ENCODE measurements at places on chromosomes 4 and X.

DNA sequence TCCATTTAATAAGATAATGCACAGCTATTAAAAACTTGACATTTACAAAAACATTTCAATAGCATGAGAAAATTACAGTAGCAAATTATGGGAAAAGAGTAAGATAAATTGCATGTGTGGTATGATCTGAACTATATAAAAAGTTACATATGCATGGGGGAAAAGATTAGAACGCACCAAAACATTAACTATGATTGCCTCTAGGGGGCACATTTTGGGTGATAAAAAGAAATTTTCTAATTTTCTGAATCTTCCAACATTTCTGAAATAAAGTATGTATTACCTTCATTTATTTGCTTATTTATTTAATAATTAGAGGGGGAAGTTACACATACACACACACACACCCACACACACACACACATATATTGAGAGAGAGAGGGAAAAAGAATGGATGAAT is 19.6 kb upstream of the KDM5C start:
- no peak for DNase-seq

DNA sequence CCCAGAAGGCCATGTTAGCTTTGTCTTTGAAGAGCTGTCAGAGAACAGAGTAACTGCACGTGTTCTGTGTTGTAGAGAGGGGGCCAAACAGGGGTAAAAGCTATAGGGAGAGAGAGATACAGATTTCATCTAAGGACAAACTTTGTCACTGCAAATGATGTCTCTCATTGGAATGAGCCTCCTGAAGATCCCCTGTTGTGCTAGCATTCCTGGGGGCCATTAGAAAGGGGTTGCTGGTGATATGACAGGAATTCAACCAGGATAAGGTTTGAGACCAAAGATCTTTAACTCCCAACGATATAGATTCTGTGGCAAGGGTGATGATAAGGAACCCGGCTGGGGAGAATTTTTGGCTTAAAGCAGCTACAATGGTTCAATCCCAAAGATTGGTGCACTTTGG is 16.8 kb downstream of the MID1 start:
- DNase-seq, result no peak

DNA sequence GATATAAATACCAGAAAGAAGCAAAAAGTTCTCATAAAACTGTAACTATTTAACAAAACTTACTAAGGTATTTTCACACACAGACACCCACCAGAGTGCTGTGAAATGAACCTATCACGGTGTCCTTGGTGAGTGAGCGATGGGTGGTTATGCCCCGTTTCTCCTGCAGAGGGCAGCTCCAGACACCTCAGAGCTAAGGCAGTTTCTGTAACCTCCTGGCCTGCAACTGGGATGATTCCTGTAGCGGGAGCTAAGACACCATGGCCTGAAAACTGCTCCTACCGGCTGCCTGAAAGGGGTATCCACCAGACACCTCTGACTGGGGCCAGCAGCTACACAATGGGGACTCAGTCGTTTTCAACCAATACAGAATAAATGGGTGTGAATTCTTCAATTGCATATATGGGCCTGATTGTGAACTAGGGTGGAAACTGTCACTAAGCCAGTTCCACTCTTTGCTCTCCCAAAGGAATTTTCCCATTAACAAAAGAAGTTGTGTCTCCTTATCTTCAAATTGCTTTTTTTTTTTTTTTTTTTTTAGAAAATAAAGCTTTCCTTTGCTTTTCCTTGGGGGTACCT is 2375.8 kb upstream of the TENM3 start:
- DNase-seq, result no peak

- no peak for DNase-seq
Observed at GRCh38 chr4:179071131-179071530, 1628.9 kb upstream of the AGA start.

- no peak for DNase-seq
Observed at GRCh38 chr4:3423952-3424351, 17.8 kb upstream of the HGFAC start.

DNA sequence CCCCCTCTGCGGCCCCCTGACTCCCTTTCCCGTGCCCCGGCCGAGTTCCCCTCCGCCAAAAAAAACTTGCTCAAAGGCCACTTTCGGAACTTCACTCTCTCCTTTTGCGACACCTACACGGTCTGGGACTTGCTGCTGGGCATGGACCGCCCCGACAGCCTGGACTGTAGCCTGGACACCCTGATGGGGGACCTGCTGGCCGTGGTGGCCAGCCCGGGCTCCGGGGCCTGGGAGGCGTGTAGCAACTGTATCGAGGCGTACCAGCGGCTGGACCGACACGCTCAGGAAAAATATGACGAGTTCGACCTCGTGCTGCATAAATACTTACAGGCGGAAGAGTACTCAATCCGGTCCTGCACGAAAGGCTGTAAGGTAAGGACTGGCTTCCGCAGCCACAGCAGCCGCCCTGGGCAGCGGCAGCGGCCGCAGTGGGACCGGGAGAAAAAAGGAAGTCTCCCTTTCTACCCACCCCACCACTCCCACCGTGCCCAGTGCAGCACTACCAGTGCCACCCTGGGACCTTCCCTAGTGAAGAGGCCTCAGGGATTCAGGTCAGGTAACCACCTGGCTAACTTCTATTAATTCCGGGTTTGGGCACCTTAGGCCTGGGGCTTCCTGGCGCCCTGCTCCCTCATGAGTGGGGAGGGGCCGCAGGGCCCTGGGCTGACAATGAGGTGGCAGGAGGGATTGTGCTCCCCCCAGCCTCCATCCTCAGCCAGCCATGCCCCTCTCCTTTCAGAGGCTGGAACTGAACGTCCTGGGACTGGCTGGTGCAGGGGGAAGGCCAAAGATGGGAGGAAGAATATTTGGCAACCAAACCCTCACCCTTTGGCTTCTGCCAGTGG is 1.9 kb downstream of the NALF2 start:
- DNase-seq, result no peak

DNA sequence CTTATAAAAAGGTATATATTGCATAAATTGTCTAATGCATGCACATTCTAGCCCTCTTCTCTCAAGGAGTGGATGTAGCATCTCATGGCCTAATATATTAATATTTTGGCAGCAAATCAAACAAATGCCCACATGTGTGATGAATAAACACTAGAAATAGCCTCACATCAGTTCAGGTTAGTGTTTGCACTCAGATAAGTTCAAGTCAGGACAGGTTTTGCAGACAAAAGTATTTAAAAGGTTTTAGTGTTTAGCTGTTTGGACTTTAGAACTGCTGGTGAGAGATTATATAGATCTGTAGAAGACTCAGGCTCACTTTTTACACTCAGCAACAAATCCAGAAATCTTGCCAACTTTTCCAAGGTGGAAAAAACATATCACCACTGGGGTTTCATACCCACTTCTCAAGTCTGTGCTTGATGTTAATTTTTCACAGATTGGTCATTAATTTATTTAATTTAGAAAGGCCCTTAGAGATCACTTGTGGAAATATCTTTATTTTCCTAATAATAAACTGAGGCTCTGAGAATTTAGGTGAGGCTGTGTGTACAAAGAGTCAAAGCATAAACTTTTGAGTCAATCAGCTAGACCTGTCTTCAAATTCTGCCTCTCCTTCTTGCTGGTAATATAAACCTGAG is 362.6 kb downstream of the GASK1B start:
- no peak for DNase-seq

GRCh38 chrX:41518127-41518840 is 71.1 kb downstream of the NYX start:
- DNase-seq, result no peak

- no peak for DNase-seq
Observed at GRCh38 chrX:98057176-98057575, 1173.5 kb downstream of the RPA4 start.

- no peak for DNase-seq
Observed at GRCh38 chrX:88558421-88558820, 188.6 kb upstream of the CPXCR1 start.

DNA sequence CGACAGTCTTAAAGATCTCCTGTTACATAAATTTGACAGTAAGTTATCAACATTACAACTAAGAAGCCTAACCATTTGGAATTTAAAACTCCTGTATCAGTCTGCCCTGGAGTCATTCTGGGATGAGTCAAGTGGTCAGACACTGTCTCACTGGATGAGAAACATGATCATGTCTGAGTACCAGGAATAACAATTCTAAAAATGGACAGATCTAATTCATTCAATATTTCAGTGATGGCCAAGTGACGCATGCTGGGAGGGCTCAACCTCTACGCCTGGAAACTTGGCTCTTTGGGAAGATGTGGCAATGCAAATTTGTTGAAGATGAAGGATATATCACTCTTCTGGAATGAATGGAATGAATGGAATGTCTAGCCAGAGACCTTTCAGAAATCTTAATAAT is 1427.2 kb downstream of the STIM2 start:
- DNase-seq, result no peak

GRCh38 chr4:178322524-178323183 is 880.4 kb upstream of the AGA start:
- no peak for DNase-seq

GRCh38 chr4:6180841-6181631 is 19.3 kb downstream of the JAKMIP1 start:
- DNase-seq, result no peak

- DNase-seq, result no peak
Observed at GRCh38 chr4:107155366-107155765, 119.3 kb upstream of the DKK2 start.

DNA sequence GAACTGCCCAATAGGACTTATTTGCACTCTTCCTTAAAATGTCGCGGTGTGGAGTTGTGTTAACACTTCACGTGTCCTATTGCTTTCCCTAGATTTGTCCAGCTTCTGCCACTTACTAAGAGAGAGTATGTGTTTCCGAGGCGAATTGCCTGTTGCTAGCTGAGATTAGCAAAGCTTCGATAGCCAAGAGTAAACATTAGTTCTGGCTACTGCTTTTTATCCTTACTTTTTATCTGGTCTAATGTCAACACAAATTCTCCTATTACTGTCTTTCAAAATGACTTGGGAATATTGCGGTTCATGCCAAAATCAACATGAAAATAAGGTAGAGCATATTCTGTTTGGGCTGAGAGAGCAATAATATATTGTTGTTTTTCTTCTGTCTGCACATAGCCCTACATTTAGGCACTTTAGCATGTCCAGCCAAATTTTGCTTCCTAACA is 90.4 kb upstream of the VEGFC start:
- DNase-seq, result no peak

DNA sequence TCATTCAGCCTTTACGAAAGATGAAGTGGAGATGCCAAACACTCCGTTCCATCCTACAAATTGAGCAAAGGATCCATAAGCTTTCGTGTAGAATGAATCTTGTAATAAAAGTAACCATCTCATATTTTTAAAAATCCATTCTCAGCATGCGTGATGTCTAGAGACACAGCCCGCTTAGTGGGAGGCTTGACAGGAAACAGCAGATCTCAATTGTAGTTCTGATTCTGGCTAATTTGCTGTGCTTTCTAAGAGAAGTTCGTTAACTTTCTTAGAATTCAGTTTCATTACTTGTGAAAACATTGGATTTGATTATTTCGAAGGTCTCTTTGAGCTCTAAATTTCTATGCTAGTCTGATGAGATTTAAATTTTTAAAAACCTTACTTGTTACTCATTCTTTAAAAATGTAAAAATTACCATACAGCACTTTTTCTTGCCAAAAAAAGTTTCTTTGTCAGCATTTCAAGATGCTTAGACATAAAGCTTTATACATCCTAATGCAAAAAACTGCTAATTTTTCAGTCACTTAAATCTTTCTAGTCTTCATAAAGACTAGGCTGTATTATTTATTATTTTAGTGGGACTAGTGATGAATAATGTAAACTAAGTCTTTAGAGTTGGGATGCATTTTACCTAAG is 66.9 kb upstream of the NEIL3 start:
- no peak for DNase-seq

DNA sequence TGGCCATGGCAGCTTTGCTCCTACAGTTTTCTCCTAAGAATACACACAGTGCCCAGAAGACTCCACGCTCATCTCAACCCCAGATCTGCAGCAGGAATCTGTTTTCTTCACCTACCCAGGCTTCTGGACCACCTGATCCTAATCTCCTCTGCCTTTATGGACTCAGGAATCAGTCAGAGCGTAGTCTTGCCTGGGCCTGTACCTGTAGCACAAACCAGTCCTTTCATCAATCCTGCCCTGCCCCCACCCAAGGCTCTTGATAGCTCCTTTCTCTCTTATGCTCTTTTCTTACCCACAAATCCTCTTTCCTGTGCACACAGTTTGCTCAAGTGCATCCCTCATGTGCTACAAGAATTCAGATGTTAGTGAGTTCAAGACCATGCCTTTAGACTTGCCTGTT is 89.7 kb downstream of the ZNF718 start:
- DNase-seq, result no peak

GRCh38 chr4:162408309-162408708 is 244.5 kb upstream of the FSTL5 start:
- DNase-seq, result no peak

GRCh38 chrX:71067712-71068043 is 456 bp downstream of the SNX12 start:
- DNase-seq, result no peak

DNA sequence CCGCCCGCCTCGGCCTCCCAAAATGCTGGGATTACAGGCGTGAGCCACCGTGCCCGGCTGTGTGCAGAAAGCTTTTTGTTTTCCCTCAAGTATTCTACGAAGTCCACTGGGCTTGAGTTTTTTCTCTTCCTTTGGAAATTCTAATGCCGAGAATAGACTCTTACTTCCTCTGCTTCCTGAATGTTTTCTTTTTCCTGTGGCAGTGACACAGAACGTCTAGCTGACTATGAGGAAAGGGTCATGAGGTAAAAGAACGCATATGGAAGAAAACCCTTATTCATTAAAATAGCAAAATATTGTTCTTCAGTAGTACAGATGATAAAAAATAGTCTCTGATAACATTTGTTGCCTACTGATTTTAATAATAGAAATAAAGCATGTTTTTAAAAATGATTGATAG is 4.9 kb upstream of the SLC25A4 start:
- DNase-seq, result no peak

GRCh38 chr4:31702326-31702725 is 982.2 kb downstream of the PCDH7 start:
- no peak for DNase-seq

DNA sequence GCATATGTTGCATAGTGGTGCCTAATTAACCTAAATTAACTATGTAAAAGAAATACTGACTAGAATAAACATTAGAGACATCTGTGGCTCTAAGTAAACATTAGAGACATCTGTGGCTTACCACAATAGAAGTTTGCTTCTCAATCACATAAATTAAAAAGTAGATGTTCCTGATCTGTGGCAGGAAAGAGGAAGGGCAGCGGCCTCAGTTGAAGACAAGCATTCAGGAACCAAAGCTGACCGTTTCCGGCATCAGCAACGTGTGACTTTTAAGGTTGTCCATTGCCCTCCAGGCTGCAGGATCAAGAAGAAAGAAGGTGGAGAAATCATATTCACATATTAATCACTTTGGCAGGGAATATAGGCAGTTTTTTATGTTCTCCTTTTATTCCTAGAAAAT is 336.3 kb upstream of the TRAM1L1 start:
- DNase-seq, result no peak

All from NCI-H1930 (cell line).